ENCODE measurements at places on chromosomes 11 and 22.
A peak's percentile ranks its signal among the peaks of the same experiment; 100 is the strongest.

DNA sequence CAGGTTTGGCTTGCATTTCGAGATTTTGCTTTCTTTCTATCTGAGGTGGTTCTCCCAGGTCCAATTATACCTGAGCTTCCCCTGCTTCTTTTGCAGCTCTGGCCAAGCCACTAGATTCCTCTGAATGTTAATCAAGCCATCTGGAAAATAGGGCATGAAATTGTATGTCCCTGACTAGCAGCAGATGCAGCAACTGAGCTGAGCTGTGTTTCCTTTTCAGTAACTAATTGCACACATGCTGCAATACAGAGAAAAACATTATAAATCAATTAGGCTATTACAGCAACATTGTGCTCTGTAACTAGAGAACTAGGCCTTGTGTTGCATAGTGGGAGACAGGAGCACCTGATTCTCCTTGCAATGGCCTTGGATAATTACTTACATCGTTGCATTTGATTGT, 408.3 kb downstream of the ETS1 start:
- DNase-seq: no peak

GRCh38 chr11:71574418-71574817, 8.3 kb downstream of the KRTAP5-11 start:
- DNase-seq: no peak

- DNase-seq: no peak
Observed at GRCh38 chr11:2779981-2780849, 80.4 kb upstream of the KCNQ1OT1 start.

DNA sequence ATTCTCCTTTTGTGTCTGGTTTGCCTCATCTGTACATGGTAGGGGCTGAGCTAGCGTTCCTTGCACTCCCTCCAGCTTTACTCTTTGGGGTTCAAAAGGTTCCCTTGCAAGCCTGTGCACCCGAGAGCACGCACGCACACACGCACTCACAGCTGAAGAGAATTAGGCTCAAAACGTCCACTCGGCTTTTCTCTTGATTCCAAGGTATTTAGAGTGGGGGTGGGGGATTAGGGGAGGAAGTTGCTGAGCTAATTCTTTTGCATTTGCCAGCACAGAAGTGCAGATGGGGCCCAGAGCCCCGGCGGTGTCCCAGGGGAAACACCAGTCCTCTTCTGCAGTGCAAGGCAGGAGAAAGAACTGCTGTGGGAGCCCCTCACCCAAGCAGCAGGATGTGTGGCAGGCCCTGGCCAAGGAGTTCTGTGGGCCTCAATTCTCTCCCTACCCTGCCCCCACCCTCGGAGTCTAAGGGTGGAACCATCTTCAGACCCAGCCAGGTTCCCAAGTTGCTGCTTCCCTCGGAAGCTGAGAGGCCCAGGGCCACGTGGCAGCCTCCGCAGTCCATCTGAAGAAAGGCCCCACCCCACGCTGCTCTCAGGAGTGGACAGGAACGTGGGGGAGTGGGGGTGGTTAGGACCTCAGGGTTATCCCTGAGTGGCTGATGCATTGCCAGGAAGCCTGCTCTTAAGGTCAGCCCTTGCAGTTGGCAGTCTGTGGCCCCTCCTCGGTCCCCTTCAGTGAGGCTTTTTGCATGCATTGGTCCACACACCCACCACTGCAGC, 3.8 kb upstream of the KCNQ1OT1 start:
- DNase-seq: peak; percentile 54

GRCh38 chr11:110128161-110128560, 35.0 kb downstream of the ZC3H12C start:
- DNase-seq: peak; percentile 34

DNA sequence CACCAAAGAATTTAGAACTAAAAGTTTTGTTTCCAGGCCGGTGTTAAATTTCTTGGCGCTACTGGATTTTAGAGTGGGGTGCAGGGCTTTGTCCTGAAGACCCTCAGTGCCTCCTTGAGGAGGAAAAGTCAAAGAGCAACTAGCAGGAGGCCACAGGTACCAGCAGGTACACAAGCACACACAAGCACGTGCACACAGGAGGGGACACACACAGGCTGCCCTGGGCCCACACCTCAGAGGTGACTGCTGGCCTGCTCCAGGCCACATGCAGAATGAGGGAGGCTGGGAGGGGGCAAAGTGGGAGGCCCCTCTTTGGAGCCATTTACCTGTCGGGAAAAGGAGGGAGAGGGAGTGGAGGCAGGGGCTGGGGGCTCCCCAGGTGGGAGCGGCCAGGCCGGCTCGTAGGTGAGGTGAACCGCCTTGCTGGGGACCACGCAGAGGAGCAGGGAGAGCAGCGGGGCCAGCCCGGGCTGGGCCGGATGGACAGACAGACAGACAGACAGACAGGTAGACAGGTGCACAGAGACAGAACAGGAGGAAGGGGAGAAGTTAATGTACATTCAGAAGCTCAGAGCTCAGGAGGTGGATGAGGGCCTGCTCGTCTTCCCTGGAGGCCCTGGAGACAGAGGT, 12.2 kb downstream of the RAB3IL1 start:
- no peak for DNase-seq

- no peak for DNase-seq
Observed at GRCh38 chr11:65801153-65801987, 14.5 kb downstream of the OVOL1 start.

DNA sequence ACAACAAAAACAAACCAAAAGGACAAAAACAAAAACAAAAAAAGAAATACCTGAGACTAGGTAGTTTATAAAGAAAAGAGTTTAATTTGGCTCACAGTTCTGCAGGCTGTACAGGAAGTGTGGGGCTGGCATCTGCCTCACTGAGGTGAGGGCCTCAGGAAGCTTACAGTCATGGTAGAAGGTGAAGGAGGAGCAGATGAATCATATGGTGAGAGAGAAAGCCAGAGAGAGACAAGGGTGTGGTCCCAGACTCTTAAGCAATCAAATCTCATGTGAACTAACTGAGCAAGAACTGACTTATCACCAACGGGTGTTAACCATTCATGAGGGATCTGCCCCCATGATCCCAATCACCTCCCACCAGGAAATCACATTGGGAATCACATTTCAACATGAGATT, 58.8 kb upstream of the ZBED5 start:
- no peak for DNase-seq

DNA sequence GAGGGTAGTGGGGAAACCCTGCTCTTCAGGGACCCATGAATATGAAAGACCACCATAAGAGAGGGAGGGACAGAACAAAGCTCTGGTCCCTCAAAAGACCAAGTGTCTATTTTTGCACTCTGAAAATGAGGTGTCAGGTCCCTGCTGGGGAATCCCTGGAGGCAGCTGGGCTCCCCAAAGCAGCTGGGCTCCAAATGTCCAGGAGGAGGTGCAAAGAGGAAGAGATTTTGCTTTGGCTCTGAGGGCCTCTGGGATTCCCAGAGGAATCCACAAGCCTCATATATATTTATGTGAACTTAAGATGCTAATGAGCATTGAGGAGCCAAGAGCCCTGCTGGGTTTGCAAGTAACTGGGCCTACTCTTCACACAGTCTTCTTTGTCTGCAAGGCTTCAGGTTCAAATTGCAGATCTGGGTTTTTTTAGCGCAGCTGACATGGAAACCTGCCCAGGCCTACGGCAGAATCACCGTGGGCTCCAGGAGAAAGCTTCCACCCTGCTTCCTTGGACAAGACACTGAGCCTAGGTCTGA, 26.0 kb downstream of the CLMP start:
- DNase-seq: no peak

DNA sequence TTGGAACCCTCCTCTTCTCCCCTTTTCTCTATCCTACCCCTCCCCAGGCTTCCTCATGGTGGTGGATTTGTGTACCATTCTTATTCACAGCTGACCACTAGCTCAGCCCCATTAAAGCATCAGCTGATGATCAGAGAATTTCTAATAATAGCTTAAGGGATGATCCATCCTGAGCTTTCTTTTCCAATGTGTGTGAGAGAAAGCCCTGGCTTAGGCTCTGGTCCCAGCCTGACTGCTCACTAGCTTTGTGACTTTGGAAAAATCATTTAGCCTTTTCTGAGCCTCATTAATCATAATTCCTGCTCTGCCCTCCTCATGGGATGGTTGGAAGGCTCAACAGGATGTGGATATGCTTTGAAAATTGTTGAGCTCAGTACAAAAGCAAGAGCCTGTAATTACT, 26.3 kb upstream of the CCDC90B start:
- no peak for DNase-seq
